ENCODE measurements at places on chromosomes 5 and 9.

GRCh38 chr9:92770360-92770995 lies 5.8 kb upstream of the BICD2 start:
- peak; percentile 99 for DNase-seq

DNA sequence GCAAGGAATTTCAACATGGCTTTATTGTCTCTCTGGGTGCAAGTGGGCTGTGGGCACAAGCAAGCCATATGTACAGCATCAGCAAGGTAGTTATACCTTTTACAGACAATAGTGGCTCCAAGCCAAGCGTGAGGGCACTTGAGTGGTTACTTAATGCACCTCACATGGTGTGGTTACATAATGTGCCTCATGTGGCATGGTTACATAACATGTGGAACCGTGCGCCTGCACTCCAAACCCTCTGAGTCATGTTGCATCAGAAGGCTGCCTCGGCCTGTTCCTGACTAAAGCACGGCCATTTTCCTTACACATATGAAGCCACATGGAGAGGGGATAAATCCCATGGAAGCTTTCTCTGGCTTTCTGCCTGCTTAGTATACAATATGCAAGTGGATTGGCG lies 150.9 kb downstream of the OSTF1 start:
- DNase-seq = peak; percentile 98

DNA sequence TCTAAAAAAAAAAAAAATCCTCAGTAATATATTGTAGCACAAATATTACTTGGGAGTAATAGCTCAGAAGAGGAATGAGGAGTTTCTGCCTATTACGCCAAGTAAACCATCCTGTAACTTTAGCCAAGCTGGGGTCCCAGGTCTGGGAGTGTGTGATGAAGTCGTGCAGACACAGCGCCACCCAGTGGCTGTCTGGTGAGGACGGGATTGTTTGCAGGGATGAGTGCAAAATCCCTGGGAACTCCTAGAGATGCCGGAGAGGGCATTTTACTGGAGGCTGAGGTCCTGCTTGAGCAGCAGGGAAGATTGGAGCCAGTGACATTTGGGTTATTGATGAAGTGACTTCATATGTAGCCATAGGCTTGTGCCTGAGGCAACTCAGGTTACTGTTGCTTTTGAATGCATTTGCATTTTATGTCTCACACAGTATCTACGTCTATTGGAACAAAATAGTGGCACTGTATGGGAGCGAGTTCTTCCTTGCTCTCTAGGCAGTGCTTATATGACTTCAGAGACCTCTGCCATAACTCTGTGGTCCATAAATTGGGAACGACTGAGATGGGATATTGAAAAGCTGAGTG lies 72.8 kb downstream of the PSAT1 start:
- peak; percentile 69 for DNase-seq

DNA sequence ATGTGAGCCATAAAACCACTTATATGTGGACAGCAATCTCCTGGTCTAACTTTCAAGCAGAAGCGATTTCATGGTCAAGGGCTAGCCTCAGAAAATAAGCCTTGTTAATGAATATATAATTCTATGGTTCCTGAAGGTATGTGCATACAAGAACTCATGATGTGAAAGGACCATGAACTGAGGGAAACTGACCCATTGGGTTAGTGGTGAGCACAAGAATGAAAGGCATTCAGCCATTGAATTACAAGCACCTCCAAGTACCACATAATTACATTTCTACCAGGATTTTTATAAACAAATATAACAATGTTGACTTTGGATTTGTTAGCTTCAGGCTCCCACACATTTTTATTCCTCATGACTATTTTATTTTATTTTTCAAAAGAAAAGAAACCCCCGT lies 459.0 kb downstream of the TLE4 start:
- DNase-seq = no peak

DNA sequence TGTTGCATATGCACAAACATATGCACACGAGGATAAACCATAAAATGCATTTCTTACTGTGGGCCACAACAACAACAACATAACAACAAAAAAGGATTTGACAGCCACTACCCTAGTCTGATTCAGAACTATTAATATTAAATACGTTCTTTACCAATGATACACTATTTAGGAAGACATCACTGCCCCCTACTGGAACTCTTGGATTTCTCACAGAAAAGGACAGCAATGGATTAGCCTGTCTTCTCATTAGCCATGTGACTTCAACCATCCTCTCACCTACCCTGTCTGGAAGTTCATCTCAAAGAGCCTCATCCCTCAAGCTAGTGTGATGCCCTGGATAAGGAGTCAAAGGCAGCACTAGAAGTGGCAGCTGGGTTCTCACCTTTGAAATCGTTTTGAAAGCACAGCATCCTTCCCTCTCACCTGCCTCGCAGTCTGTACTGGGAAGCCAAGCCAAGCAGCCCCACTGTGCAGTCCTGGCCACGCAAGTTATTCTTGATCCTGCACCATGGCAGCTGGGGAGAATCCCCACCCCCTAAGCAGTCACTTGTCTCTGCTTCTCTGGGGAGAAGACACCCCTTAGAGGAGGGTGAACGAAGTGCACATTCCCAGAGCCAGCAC lies 64.6 kb downstream of the SH3TC2 start:
- peak; percentile 86 for DNase-seq

- DNase-seq = no peak
Measured at GRCh38 chr5:36099748-36100147, 33.1 kb upstream of the UGT3A2 start.

DNA sequence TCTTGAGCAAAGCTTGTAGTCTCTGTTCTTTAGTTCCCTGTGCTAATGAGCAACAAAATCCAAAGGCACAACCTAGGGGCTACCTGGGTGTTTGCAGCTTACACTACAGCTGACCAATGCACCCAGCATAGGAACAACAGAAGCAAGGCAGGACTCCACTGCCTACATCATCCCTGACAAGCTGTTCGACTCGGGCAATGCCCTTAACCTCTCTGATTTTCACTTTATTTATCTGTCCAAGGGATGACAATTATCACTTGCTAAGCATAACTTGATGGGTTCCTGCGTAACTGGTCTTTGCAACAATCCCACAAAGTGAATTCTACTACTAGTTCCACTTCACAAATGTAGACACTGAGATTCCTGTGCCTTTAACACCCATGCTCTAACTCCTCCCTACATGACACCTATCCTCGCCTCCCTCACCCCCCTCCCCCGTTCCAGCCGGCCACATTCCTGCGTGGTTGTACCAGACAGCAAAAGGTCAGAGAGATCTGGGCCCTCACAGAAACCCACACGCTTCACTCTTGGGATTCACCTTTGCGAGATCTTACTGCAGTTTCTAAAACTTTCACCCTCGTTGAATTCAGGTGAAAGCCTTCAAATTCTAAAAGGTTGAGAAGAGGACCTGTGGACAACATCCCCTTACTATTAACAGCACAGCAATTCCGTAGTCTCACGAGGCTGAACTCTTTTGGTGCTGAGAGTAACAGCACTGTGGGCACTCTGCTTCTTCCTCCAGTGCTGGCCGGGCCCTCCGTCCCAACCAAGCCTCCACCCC lies 995 bp downstream of the IPPK start:
- DNase-seq = peak; percentile 79

- peak; percentile 48 for DNase-seq
Measured at GRCh38 chr9:137064027-137064879, 6.1 kb downstream of the SAPCD2 start.

- peak; percentile 97 for DNase-seq
Measured at GRCh38 chr5:178786859-178787499, 56.5 kb upstream of the ZNF354A start.

DNA sequence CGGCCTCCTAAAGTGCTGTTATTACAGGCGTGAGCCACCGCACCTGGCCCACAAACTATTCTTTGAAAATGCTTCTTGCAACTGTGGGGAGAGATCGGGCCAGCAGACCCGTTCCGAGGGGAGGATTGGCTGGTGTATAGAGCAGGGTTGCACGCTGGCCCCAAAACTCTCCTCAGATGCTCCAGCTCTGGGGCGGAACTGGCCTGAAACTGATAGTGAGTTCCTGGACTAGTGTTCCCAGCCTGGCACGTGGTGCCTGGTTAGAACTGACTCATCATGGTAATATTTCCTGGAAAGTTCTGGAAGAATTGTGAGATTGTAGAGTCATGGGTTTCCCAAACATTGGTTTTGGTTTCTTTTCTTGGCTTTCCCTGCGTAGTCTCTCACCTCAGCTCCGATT lies 120.5 kb downstream of the FBXL7 start:
- DNase-seq = peak; percentile 16

DNA sequence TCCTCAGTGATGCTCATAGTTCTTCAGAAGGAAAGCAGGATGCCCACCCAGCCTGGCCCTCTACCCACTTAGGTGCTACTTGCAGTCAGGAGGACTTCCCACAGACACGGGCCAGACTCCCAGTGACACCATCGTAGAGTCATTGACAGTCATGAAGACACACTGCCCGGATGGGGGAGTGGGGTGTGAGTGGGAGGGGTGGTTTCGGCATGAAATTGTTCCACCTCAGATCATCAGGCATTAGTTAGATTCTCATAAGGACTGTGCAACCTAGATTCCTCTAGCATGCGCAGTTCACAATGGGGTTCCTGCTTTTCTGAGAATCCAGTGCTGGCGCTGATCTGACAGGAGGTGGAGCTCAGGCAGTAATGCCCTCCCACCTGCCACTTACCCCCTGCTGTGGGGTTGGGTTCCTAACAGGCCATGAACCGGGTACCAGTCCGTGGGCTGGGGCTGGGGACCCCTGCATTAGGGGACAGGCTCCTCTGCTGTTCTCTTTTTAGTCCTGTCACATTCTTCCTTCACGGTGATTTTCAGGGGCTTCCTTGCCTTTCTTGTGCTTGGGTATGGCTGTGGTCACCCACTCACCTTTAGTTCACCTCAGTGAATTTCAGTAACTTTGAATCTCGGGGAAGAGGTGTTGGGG lies 88.2 kb upstream of the ANKRD55 start:
- DNase-seq = no peak

DNA sequence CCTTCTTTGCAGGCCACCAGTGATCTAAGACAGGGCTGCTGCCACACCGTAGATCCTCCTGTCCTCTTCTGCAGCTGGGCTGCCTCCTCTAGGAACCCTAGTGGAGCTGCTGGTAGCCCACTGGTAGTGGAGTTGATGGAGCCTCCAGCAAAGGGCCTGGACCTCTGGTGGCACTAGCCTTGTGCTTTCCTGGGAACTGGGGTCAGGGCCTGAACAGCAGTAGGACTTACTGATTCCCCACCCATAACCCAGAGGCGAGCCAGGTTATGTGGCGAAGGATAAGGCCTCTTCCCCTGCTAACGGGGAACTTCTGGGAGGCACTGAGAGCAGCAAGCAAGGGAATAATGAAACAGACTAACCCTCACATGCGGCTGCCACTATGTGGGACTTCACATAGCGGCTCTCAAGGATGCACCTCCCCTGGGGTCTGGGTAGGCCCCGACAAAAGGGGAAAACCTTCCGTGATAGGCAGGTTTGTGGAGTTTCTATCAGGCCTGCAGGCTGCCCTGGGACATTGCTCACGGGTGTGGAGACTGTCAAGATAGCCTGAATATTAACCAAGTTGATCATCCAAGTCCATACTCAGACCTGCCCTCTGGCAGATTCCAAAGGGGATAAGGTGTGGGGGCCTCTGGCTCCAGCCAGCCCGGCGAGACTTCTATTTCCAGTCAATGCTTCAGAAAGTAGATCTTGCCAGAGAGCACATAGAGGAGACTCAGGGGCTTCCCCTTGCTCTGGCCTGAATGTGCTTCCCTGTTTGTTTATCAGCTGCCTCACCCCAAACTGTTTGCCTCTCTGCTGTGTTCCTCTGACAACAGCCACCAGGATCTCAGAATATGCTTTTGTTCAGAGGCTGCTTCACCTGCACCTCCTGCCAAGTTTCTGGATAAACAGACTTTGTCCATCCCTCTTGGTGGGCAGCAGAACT lies 7.4 kb downstream of the SLC22A4 start:
- DNase-seq = no peak

GRCh38 chr5:53099546-53099945 lies 10.0 kb downstream of the MOCS2 start:
- no peak for DNase-seq

DNA sequence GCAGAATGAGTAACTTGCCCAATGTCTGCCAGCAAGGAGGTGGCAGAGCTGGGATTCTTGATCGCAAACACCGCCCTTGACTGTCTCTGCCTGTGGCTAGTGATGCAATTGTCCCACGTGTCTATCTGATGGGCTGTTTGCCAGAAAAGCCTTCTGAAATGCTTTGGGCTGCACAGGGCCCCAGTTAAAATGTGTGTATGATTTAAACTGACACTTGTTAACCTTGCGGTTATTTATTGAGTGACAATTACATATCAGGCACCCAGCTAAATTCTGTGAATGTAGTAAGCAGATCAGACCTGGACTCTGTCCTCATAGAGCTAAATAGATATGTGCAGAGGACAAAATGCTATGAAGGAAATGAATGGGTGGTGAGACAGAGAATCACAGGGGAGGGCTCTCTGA lies 11.6 kb upstream of the IL12B start:
- peak; percentile 92 for DNase-seq

DNA sequence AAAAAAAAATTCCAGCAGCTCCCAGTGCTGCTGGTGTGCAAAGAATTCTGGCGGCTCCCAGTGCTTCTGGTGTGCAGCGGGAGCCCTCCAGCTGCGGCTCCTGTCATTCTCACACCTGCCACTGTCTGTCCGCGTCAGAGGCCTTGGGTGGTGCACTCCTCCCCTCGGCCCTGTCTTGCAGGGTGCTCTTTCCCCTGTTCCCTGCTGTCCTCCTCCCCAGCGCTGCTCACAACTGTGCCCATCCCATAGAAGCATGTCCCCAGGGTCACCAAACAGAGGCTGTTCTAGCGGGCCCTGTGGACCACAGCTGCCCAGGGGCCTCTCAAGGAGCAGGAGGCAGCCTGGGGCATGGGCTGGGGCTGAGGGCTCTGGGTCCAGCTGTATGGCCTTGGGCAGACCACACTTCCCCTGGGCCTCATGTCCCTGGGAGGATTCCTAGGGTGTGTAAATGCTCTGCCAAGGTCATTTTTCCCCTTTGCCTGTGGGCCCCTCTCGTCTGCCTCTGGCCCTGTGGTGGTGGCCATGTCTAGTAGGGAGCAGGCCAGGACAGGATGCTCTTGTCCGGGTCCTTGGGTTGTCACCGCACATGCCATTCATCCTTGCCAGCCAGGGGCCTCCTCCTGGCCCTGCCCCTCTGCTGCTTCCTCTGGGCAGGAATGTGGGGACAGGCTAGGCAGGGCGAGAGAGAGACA lies 68.2 kb downstream of the PHF2 start:
- no peak for DNase-seq

DNA sequence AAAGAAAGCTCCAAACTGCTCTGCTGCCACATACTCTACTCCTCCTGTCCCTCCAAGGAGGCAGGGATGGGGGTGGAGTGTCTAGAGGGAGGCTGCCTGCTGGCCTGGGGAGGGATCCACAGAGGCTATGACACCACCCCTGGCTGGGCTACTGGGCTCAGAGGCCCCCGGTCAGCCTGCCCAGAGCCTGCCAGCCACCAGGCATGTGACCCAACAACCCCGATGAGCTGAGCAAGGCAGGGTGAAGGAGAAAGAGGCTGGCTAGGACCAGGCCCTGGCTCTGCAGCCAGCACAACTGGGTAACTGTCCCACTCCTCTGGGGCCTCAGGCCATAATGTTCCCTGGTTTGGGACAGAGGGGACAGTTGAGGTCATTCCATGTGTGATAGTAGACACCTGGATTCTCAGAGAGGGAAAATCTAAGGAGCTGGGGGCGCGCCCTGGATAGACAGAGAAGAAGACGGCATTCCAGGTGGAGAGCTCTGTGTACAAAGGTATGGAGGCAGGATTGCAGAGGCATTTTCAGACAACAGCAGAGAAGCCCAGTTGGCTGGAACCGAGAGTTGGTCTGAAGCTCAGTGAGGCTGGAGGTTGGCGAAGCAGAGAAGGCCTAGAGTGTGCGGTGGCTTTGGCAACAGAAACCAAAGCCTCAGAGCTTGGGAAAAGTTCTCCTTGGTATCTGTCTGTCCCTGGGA lies 33.8 kb upstream of the IL17B start:
- no peak for DNase-seq

- peak; percentile 93 for DNase-seq
Measured at GRCh38 chr5:38468202-38468673, 88.2 kb downstream of the LIFR start.

GRCh38 chr9:22097707-22098106 lies 88.6 kb upstream of the CDKN2B start:
- DNase-seq = peak; percentile 79
